ENCODE measurements at places on chromosomes 5 and 9.

- no peak for DNase-seq
Observed at GRCh38 chr5:54454602-54455001, 897 bp upstream of the HSPB3 start.

- DNase-seq: no peak
Observed at GRCh38 chr9:135887021-135887507, 20.3 kb downstream of the CAMSAP1 start.

DNA sequence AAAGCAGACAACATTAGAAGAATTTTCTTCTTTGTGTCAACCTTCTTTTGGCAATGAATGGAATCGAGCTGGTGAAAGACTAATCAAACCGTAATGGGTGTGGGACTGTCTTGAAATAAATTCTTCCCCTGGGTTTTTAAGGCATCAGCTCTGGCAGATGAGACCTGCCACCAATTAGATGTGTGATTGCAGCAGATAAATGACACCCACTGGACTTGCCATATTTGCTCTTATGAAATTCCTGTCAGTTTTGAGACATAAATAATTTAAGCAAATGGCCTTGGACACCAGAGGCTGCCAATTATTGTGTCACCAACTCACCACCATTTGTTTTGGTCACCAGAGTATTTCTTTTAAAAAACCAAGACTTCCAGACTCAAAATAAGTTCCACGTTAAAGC lies 135.9 kb upstream of the RGMB start:
- no peak for DNase-seq

DNA sequence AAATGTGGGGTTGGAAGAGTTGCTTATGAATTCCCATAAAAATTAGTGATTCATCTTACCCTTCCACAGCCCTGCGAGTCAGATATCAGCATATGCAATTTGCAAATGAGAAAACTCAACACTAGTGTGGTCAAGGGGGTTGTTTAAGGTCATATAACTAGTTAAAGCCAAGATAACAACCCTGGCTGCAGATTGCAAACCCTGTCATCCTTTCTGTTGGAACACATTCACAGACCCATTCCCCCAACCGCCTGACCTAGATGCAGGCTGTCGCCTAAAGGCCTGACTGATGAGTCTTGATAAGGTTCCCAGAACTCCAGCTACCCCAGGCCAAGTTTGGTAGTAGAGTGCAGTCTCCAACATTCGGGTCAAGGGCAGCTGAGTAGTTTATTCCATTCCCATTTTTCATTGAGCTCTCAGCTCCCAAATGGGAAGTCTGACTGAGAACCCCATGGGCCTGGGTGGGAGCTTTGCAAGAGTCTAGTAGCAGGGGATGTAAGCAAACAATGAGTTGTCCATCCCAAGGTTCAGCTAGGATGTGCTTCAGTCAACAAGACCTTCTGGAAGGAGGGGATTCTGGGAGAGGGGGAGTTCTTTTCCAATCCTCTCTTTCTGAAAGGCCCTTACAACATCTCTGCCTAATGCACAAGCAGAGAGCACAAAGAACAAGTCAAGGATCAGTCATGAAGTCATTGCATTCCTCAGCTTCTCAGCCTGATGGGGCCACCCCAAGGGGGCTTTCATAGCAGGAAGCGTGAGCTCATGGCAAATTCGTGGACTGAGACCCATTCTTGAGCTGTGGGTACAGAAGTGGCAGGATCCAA lies 40.3 kb downstream of the ADAM19 start:
- DNase-seq: no peak

DNA sequence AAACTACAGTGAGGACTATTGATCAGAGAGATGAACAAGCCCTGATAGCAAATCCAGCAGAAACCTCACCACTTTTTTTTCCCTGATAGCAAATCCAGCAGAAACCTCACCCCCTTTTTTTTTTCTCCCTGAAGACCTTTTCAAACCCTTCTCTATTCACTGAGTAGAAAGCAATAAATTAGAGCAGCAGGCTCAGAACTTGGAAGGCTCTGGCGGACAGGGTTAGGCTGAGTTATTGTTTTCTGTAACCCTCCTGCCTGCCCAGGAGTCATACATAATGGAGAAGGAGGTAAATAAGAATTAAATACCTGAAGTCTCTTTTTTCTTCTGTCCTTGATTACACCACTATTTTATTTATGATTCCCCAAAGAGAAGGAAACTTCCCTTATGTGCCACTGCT lies 136.3 kb upstream of the SNX2 start:
- DNase-seq: no peak

- no peak for DNase-seq
Observed at GRCh38 chr5:38426986-38427950, 129.2 kb downstream of the LIFR start.

DNA sequence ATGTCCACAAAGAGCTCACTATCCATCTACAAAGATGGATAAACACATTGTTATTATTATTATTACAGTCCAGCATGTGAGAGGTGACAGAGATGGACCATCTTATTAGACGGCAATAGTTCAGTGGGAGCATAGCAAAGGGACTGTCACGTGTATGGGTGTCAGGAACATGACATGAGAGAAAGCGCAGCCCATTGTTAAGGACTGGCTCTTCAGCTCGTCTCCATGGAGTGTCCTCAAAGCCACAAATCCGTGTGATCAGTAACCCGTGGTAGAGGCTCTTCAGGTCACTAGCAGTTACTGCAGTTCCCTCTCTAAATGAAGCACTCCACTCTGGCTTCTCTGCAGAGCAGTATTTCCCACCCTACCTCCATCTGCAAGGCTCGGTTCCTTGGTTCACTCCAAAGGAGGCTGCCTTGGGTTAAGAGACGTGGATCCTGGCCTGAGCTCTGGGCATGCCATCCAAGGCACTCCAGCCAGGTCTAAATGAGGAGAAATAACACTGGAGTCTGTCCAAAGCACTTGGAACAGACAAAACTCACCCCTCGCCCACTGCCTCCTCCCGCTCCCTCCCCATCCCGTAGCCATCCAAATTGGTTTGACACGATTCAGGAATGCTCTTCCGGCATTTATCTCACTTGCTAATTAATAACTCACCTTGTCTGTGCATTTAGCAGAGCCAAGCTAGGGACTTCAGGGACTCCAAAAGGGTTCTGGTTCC lies 122.3 kb upstream of the WWC1 start:
- DNase-seq: no peak

GRCh38 chr5:16841416-16841815 lies 94.7 kb downstream of the MYO10 start:
- DNase-seq: no peak

- no peak for DNase-seq
Observed at GRCh38 chr9:114580609-114581193, 6.9 kb upstream of the ATP6V1G1 start.

- no peak for DNase-seq
Observed at GRCh38 chr9:17217272-17217671, 82.4 kb downstream of the CNTLN start.

- DNase-seq: no peak
Observed at GRCh38 chr5:73899055-73899454, 273.1 kb downstream of the ARHGEF28 start.

DNA sequence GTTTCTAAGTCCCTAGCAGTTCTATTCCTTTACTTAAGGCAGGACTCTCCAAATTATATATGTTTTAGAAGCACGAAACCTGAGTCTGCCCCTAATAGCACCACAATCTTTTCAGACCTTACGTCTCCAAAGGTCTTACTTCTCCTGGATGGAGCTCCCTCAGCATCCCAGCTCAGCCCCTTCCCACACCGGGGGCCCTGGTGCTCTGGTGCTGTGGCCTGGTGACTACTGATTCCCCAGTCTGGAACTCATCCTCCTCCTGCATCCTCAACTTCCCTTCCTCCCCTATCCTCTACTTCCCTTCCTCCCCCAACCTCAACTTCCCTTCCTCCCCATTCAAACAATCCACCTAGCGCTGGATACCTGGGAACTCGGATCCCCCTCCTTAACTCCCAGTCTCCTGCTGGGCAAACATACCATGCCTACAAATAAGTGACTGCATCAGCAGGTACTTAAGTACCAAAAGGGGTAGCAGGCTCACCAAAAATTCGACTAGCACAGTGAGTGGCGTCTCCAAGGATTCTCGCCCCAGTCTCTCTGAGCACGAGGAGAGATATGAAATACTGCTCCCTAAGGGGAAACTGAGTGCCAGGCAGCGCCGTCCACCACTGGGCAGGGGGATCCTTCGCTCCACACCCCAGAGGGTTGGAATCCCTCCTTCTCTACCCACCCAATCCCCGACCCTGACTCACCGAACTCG lies 831 bp downstream of the IGFBPL1 start:
- DNase-seq: no peak

GRCh38 chr5:124655921-124656511 lies 90.4 kb downstream of the ZNF608 start:
- no peak for DNase-seq

GRCh38 chr5:1948663-1949191 lies 66.0 kb upstream of the IRX4 start:
- DNase-seq: no peak

GRCh38 chr9:124553738-124554137 lies 46.5 kb upstream of the NR5A1 start:
- DNase-seq: no peak

GRCh38 chr5:1292846-1293415 lies 1.9 kb downstream of the TERT start:
- DNase-seq: no peak

- no peak for DNase-seq
Observed at GRCh38 chr5:64462391-64462790, 43.4 kb upstream of the RGS7BP start.

- no peak for DNase-seq
Observed at GRCh38 chr5:91690921-91691320, 307.8 kb upstream of the ARRDC3 start.

DNA sequence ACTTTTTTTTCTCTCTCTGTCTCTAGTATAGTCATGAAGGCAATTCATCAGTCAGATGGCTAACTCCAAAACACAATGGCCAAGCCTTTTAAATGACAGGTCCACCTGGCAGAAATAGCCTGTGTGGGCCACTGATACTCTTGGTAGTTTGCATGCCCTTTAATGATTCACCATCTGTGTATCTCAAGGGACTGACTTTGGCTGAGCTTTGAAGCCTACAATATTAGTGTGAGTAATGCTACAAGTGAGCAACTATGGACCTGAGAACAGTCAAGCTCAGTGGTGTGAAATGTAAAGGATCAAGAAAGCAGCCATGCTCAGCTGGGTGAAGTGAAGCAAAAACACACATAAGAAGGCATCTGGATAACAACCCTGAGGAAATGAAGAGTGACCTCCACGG lies 506.9 kb downstream of the TLE1 start:
- DNase-seq: no peak

DNA sequence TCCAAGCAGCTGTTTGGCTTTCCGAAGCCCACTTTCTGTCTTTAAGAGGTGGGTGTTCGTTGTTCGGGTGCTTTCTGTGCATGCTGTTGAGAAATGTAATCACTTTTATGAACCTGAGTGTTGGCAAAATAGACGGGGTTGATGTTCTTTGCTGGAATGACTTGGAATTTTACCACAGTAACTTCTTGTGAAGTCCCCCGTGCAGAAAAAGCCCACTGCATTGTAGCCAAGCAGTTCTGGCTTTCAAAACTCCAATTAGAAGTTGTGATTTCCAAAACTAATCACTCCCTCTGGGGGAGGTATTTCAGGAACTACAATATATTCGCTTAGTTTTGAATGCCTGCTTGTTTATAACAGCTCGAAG lies 111.1 kb downstream of the PAM start:
- no peak for DNase-seq

DNA sequence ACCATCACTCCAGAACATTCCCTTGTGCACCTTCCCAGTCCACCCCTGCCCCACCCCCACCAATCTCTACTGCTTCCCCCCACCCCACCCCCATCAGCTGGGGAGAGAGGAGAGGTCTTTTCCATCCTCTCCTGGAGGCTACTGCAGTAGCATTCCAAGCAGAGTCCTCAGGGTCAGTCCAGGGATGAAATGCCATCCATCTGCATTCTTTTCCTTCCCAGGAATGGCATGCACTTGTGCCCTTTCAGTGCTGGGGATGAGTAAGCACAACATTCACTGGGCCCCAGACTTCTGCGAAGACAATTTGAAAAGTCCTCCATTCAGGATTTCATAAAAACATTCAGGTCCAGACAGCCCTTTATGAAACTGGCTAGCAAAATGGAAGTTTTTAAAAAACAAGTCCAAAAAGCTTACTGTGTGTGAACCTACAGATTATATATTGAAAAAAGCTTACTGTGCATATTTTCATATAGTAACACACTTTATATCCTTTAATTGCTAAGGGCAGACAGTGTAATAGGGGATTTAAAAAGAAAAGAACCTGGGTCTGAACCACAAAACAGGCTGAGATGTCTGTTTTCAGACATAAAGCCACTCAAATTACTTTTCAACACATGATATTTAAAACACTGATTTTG lies 50.0 kb upstream of the GOLPH3 start:
- DNase-seq: no peak

DNA sequence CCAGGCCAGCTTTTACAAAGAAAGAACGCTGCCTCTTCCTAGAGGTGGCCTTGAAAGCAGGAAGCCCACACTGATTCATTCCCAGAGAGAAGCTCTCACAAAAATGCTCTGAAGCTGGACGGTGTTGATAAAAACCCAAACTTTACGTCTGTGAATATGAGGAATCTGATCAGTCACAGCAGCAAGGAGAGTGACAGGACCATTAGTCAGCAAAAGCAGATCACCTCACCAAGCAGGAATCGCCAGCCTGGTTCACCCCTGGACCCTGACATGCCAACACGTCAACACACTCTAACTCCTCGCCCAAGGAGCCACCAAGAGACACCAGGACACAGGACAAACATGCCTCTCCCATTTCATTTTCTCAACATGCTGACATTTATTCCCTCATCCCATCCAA lies 70.6 kb upstream of the ZNF622 start:
- no peak for DNase-seq

GRCh38 chr9:95147452-95148207 lies 169.9 kb downstream of the FANCC start:
- no peak for DNase-seq
